ENCODE measurements at places on chromosomes 2 and 18. TPM values are rescaled to one million over a fixed set of nuclear protein-coding genes. Genes with fewer than 3 reads are reported as not detected.

DNA sequence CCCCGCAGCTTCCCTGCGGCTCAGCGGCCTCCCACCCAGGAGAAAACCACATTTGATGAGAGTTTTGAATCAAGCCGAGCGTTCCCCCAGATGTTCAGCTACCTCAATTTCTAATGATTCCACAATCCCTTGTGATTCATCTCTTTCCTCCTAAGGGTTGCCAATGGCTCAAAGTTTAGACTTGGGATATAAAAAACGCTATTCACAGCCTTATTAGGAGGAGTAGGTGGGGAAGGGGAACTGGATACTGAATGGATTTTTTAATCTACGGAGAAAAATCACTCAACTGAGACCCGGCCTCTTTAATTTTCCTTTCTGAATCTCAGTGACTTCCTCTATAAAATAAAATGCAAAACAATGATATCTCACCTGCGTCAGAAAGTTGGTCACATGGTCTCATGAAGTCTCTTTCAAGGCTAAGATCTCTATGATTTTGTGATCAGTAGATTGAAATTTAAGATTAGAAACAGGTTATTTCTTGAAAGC is 192.6 kb upstream of the TCF4 start:
- peaks cover 1% of the 10 kb centered on the region for H3K36me3 ChIP-seq
- DNase-seq, result no peak
- H3K4me1 ChIP-seq, result no peaks in the 10 kb centered on the region
- no peaks in the 10 kb centered on the region for H3K27me3 ChIP-seq

GRCh38 chr2:64101141-64101591 is 43.1 kb downstream of the PELI1 start:
- H3K27ac ChIP-seq, result no peak overlapping the region
- H3K27me3 ChIP-seq, result no peaks in the 10 kb centered on the region
- H3K4me3 ChIP-seq, result no peak overlapping the region
- peaks cover 4% of the 10 kb centered on the region for H3K36me3 ChIP-seq

GRCh38 chr2:179995741-179996515 is 11.2 kb downstream of the CWC22 start:
- no peak for DNase-seq
- no peak overlapping the region for H3K27ac ChIP-seq
- H3K4me3 ChIP-seq, result no peak overlapping the region
- no peaks in the 10 kb centered on the region for H3K27me3 ChIP-seq
- H3K4me1 ChIP-seq, result no peaks in the 10 kb centered on the region

Gene CREG2
- total RNA-seq, result 0.67 TPM

GRCh38 chr2:235055891-235056516 is 104.2 kb downstream of the SH3BP4 start:
- no peaks in the 10 kb centered on the region for H3K27me3 ChIP-seq
- DNase-seq, result no peak
- no peaks in the 10 kb centered on the region for H3K36me3 ChIP-seq
- no peak overlapping the region for H3K4me3 ChIP-seq

DNA sequence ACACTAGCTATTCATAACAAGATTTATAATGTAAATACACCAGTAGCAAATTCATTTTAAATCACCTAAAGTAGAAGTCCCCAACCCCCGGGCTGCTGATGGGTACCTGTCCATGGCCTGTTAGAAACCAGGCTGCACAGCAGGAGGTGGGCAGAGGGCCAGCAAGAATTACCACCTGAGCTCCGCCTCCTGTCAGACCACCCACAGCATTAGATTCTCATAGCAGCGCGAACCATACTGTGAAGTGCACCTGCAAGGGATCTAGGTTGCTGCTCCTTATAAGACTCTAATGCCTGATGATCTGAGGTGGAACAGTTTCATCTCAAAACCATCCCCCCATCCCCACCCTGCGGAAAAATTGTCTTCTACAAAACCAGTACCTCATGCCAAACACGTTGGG is 71.3 kb downstream of the KANSL1L start:
- no peak overlapping the region for H3K4me3 ChIP-seq
- no peaks in the 10 kb centered on the region for H3K27me3 ChIP-seq
- H3K4me1 ChIP-seq, result no peaks in the 10 kb centered on the region

Gene ARHGAP25
- total RNA-seq, result 26.1 TPM

DNA sequence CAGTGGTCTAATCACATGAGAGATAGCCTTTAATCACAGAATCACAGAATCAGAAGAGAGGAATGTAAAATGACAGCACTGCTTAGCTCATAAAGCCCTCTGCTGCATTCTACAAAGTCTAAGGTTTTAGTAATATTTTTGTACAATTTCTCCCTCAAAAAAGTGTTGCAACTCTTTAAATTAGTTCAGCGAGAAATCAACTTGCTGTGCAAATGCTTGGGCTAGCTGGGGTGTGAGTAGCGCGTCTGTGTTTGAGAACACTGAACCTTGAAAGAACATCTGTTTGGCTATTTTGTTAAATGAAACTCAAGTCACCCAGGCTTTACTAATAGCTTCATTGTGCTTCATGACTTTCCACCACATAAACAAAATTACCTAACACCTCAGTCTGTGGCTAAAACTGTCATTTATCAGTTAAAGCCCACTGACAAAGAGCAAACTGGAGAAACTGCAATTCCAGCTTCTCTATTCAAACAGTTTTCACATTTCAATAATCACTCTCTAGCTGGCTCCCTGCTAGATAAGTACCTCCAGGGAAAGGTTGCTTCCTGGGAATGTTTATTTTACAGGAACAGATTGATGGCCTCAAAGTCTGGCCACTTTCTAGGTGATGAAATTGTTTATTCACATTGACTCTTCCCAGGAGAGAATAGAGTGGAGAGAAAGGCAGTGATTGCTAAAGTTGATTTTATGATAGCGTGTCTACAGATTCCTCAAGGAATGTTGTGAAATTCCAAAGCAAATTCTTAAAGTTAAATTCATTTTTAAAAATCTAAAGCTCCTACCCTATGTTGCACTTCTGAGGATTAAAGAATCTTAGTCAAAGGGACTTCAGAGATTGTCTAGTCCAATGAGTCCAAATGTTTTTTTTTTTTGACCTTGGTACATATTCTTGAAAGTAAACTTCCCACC is 36.0 kb upstream of the STAT1 start:
- DNase-seq, result no peak
- H3K36me3 ChIP-seq, result no peaks in the 10 kb centered on the region
- H3K4me1 ChIP-seq, result peaks cover 13% of the 10 kb centered on the region
- H3K27me3 ChIP-seq, result no peaks in the 10 kb centered on the region

Gene UGT1A4
- total RNA-seq, result 0.21 TPM

DNA sequence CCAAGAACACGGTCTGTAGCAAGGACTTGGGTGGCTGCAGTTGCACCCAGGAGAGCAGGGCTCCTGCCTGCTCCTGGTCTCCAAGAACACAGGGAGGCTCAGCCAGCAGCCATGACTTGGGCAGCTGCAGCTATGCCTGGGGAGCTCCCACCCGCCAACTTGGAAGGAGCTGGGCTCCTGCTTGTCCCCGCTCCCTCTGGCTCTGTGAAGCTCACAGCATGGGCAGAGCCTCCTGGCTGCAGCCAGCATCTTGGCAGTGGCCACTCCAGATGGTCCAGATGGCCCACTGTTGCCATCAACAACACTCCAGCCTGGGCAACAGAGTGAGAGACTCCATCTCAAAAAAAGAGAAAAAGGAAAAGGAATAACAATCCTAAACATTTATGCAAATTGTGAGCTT is 5.2 kb downstream of the ZSCAN30 start:
- no peaks in the 10 kb centered on the region for H3K36me3 ChIP-seq
- peaks cover 5% of the 10 kb centered on the region for H3K4me1 ChIP-seq
- H3K4me3 ChIP-seq, result no peak overlapping the region
- no peaks in the 10 kb centered on the region for H3K27me3 ChIP-seq
- no peak overlapping the region for H3K27ac ChIP-seq

GRCh38 chr18:59715966-59716369 is 18.7 kb upstream of the CCBE1 start:
- no peaks in the 10 kb centered on the region for H3K27me3 ChIP-seq
- H3K4me1 ChIP-seq, result no peaks in the 10 kb centered on the region
- no peak for DNase-seq
- H3K27ac ChIP-seq, result no peak overlapping the region
- H3K4me3 ChIP-seq, result no peak overlapping the region

DNA sequence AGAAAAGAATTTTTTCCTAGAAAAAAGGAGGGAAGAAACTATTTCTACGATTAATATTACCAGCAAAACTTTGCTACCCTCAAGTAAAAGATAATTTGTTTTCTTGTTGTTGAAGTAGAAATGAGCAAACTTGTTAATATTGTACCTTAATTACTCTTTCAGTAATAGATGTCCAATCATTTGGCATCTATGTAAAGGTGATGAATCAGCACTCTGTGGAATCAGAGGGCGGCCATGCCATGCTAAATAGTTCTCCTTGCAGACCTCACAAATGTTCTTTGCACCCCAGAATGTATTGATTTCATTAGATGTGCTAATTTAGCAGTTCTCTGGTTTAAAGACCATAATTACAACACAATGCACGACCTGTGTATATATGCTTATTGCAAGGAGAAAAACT is 29.1 kb upstream of the THSD7B start:
- H3K4me1 ChIP-seq, result no peaks in the 10 kb centered on the region
- no peak overlapping the region for H3K4me3 ChIP-seq
- DNase-seq, result no peak
- H3K36me3 ChIP-seq, result no peaks in the 10 kb centered on the region
- no peak overlapping the region for H3K27ac ChIP-seq
- no peaks in the 10 kb centered on the region for H3K27me3 ChIP-seq

Gene CMPK2
- 10.6 TPM for total RNA-seq

DNA sequence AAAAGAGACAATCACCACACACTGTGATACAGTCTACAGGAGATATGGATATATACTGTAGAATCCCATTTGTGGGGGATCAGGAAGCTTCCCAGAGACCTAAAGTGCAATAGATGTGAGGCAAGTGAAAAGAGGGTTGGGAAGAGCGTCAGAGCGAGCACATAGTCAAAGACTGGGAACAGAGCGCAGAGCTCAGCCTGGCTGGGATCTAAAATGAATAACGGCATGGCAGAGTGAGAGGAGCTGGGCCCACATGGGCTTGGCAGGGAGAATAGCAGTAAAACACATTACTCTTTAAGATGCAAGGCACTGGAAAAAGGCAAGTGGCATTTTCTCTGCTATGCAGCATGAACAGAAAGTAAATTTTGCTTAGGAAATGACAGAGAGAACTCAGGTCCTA is 52.4 kb upstream of the BCL11A start:
- H3K27me3 ChIP-seq, result peaks cover 2% of the 10 kb centered on the region
- H3K27ac ChIP-seq, result no peak overlapping the region
- H3K36me3 ChIP-seq, result no peaks in the 10 kb centered on the region

Measured in lung (tissue), 17 donors.